Stimulated activated CD8-positive, alpha-beta memory T cell treated with anti-CD3 and anti-CD28 coated beads, Interleukin-4, amount 100 ng/mL, for 4 hours (primary cell): ENCODE measurements at places on chromosomes 1 and 21.

- DNase-seq: no peak
Observed at GRCh38 chr1:71106658-71107322, 26.0 kb upstream of the ZRANB2 start.

- no peak for DNase-seq
Observed at GRCh38 chr1:178407655-178408054, 89.1 kb downstream of the CLEC20A start.

DNA sequence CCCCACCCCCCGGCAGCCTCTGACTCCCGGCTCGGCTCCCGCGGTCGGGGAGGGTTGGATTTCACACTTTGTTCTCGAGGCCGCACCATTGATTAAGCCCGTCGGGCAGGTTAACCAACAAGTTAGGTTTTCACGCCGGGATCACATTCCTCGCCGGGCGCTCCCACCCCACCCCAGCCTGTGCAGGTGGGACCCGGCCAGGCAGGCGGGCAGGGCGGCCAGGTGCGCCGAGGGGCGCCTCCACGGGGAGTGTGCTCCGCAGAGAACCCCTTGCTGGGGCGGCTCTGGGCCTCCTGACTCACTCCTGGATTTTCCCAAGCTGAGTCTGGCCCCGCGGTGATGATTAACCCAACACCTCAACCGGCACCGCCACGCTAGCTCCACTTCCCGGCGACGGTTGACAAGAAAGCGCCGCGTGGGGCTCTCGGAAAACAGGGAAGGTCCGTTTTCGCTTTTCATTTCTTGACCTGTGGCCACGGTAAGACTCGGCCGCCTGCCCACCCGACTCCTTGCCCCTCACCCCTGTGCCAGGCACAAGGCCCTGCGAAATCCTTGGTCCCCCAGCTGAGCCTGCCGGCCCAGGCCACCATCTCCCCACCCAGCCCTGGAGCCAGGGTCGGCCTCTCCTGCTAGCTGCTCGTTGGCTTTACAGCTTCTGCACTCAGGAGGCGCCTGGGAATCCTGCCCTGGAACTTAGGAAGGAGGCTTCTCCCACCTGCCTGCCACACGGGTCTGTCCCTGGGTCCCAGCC lies 8.8 kb upstream of the TTLL10 start:
- DNase-seq: no peak

DNA sequence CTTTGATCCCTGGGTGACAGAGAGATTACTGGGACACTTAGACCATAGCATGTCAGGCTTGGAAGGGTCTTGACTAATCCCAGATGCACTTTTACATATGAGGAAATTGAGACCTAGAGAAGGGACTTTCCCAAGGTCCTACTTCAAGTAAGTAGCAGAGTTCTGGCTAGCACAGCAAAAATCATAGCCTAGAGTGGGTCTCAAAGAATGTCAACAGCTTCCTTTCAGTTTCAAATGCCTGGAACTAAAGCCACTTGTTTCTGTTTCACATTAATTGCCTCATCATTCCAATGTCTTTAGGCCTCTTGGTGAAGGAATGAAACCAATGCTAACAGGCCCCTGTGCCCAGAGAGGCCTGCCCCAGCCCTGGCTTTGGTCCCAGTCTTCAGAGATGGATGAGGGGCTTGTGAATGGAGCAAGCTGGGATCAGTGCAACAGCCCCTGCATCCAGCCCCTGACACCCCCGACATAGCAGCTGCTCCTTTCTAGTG lies 26.6 kb downstream of the ATF3 start:
- DNase-seq: no peak

DNA sequence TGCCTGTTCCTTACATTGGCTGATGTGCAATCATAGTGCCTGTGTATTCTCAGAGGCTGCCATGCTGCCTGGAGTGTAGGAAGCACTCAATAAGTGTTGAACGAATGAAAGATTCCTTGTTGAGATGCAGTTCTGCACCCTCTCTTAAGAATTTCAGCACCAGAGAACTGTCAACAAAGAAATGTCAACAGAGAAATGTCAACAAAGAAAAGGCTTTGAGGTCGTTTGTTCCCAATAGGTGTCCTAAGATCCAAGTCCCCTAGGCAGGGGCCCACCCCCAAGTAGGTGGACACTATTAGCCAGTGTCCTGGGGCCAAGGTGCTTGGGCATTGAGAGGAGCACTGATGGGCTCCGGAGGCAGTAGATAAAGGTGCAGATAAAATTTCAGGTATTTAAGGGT lies 12.6 kb downstream of the KCND3 start:
- DNase-seq: no peak

DNA sequence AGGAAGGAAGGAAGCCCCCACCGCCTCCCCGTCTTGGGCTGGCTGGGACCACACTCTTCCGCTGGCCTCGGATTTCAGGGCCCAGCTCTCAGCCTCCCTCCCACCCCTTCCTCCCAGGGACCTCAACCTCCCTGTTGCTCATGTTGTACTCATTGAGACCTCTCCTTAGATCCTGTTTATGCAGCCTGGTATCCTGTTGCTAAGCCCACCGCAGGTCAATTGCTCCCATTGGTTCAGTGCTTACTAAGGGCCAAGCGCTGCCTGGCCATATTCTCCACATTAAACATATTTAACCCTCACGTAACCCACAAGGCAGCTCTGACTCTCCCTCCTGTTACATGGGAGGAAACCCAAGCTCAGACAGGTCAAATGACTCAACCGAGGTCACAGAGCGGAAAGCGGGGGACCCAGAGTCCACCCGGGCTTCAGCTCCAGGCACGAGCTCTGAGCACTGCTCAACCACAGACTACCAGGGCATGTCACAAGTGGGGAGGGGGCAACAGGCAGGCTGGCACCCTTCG lies 23.2 kb upstream of the H6PD start:
- no peak for DNase-seq

GRCh38 chr1:227559499-227559898 lies 3.9 kb upstream of the ZNF678 start:
- no peak for DNase-seq

- no peak for DNase-seq
Observed at GRCh38 chr1:87132284-87132870, 196.3 kb upstream of the LMO4 start.

- DNase-seq: no peak
Observed at GRCh38 chr1:58879464-58879863, 95.6 kb upstream of the JUN start.

DNA sequence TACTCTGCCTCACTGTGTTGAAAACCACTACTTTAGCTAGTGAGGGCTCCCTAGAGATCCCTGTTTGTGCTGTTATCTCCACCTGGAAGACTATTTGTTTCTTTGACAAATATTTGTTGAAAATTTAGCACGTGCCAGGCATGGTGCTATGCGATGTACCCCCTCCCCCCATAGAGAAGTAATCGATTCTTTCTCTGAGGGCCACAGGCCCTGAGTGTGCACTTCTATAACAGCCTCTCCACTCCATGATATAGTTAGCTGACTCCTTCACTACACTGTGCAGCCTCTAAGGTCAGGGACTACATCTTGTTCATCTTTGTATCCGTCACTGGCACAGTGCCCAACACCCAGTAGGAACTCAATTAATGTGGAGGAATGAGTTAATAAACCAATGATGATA lies 17.3 kb upstream of the RBM15 start:
- DNase-seq: no peak

- DNase-seq: no peak
Observed at GRCh38 chr1:197920067-197920396, 2.9 kb downstream of the LHX9 start.

DNA sequence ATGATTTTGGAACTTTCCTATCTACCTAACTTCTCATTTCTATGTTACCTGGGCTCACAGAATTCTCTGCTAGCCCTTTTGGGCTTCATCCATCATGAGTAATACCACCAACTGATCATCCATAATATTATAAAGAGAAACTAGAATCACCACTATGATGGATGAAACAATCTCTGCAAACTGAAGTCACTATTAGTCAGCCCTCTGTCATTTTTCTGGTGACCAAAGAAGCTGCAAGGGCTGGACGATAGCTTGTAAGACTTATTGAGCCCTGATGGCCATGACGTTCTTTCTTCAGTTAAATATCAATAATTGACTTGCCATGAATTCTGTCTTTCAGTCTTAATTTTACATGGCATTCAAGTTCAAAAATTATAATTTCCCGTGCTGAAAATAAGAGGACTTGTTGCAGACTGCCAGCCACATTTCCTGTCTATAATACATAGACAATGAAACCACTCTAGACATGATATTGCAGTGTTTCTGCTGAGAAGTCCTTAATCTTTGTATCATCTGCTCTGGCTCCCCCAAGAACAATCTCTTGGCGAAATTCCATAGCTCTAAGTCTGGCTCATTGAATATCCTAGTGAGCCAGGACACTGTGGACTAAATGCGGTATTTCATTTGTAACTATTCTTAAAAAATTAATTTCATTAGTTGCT lies 655.0 kb upstream of the CAMK1G start:
- no peak for DNase-seq

DNA sequence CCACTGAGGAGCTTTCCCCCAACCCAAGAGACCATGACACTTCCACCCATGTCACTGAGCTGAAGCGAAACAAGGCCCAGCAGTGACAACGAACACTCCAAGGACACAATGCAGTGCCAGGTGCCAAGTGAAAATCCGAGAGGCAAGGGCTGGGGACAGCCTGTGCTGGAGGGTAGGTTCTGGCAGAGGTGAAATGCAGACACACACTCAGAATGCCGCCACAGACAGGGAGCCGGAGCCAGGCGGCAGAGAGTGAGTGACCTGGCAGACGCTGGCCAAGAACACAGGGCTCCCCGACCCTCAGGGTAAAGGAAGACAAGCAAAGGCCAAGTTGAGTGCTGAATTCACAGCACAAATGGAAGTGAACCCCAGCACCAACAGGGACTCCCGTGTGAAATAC lies 78.9 kb downstream of the CD46 start:
- no peak for DNase-seq

GRCh38 chr1:39727221-39727931 lies 11.3 kb upstream of the PPIE start:
- no peak for DNase-seq

GRCh38 chr21:43325968-43326715 lies 100.8 kb downstream of the SIK1 start:
- DNase-seq: no peak

DNA sequence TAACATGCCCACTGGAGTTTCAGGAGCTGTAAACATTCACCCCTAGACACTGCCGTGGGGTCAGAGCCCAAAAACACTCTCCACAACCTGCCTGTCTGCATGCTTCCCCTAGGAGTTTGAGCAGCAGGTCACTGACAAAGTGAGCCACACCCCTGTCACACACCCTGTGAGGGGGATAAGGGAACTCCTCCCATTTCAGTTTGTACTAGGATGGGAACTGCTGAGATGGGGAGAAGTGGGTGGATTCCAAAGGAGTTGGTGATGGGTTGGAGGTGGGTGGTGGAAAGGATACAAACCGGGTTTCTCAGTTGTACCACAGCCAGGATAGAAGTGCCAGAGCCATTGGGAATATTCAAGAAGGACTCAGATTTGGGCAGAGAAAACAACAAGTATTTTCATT lies 140.2 kb downstream of the MIS18A start:
- no peak for DNase-seq

GRCh38 chr1:118716775-118717174 lies 271.4 kb downstream of the TBX15 start:
- DNase-seq: no peak

DNA sequence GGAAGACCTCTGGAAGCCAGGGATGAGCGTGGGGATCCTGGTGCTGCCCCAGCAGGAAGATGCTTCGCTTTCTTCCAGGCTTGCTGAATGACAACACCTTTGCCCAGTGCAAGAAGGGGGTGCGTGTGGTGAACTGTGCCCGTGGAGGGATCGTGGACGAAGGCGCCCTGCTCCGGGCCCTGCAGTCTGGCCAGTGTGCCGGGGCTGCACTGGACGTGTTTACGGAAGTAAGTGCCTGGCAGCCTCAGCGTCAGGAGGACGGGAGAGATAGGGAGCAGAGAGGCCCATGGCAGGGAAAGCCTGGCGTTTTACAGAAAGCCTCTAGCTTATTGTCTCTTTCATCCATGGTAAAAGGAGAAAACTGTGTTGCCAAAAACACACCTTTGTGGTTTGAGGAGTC lies 23.5 kb downstream of the PHGDH start:
- no peak for DNase-seq

GRCh38 chr1:209430107-209430506 lies 153.4 kb upstream of the CAMK1G start:
- no peak for DNase-seq

GRCh38 chr21:34693192-34693810 lies 24.5 kb downstream of the CLIC6 start:
- no peak for DNase-seq

- DNase-seq: no peak
Observed at GRCh38 chr1:116270316-116271057, 102.6 kb upstream of the ATP1A1 start.

GRCh38 chr1:218886101-218886871 lies 287.4 kb upstream of the LYPLAL1 start:
- DNase-seq: no peak

DNA sequence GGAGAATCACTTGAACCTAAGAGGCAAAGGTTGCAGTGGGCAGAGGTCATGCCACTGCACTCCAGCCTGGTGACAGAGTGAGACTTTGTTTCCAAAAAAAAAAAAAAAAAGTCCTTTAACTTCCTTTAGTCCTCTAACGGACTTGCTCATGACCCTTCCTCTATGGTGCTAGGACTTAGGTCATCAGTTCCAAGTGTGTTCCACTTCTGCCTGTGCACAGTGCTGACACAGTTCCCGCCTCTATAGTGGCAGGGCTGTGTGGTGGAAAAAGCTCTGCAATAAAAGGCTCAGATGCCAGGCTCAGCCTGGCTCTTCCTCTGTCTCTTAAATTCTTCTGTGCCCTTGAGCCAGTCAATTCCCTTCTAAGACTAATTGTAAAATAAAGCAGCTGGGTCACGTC lies 22.0 kb downstream of the CC2D1B start:
- DNase-seq: no peak

GRCh38 chr1:188903241-188903640 lies 1574.4 kb downstream of the BRINP3 start:
- no peak for DNase-seq

DNA sequence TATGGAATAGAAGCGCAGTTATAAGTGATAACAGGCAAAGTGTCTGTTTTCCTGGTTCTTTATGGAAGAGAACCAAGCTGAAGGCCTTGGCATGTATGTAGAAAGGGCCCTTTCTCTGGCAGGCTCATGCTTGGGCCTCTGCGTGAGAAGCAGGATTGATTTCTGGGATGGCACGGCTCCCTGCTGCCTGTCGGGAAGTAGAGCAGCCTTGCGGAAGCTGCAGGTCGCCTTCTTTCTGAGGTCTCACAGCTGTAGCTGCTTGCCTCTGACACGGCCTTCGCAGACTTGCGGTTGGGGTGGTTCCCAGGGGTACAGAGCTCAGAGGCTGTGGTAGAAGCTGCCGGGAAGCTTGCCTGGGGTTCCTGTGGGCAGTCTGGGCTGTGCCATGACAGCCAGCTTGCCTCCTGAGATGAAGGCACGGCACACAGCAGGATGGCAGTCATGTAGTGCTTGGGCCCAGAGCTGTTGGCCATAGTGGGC lies 39.4 kb downstream of the TRAPPC10 start:
- DNase-seq: no peak

GRCh38 chr1:38344716-38345115 lies 298.1 kb upstream of the POU3F1 start:
- DNase-seq: no peak

DNA sequence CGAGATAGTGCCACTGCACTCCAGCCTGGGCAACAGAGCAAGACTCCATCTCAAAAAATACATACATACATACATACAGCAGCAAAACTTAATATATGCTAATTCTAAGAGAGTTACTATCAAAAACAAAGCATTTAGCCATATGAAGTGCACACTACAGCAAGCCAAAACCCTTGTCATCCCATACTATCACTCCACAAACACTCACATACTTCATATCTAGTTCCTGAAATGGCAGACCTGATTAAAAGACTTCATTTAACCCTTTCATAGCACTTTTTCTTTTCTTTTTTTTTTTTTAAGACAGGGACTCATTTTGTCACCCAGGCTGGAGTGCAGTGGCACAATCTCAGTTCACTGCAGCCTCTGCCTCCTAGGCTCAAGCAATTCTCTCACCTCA lies 65.6 kb downstream of the COP1 start:
- DNase-seq: no peak
